Liver (tissue), 10 donors: ENCODE measurements at places on chromosomes 13 and 19. TPM values are rescaled to one million over a fixed set of nuclear protein-coding genes. Genes with fewer than 3 reads are reported as not detected.

The ONECUT3 gene
- not detected for total RNA-seq

The CELF5 gene
- total RNA-seq, result 0.33 TPM

DNA sequence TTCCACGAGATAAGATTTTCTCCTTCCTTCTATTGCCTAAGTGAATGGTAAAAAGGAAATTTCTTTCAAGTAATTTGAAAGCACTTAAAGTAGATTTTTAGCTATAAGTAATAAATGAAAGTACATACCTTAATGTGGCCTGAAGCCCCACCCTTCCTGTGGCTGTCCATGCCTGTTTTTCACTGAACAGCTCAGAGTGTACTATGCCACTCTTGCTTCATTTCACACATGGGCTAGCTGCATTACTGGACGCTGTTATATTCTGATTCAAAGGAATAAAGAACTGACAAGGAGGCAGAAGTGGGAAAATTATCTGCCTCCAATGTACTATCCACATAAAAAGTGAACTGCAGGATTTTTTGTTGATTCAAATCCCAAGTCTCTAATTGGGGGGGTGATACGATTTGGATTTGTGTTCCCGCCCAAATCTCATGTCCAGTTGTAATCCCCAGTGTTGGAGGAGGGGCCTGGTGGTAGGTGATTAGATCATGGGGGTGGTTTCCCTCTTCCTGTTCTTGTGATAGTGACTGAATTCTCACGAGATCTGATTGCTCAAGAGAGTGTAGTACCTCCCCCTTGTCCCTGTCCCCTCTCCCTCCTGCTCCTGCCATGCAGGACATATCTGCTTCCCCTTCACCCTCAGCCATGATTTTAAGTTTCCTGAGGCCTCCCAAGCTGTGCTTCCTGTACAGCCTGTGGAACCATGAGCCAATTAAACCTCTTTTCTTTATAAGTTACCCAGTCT is 154.7 kb upstream of the SGCG start:
- no peak for DNase-seq

GRCh38 chr19:530134-531008 is 1.2 kb upstream of the CDC34 start:
- no peak for DNase-seq

The TUBB4A gene
- total RNA-seq, result 0.25 TPM

The TBXA2R gene
- 6.0 TPM for total RNA-seq

GRCh38 chr19:6632002-6632621 is 37.8 kb downstream of the TNFSF14 start:
- DNase-seq, result peak; percentile 69

GRCh38 chr13:28376604-28377003 is 118.3 kb downstream of the FLT1 start:
- no peak for DNase-seq

GRCh38 chr19:54133312-54133956 is 4.1 kb upstream of the CNOT3 start:
- peak; percentile 86 for DNase-seq

DNA sequence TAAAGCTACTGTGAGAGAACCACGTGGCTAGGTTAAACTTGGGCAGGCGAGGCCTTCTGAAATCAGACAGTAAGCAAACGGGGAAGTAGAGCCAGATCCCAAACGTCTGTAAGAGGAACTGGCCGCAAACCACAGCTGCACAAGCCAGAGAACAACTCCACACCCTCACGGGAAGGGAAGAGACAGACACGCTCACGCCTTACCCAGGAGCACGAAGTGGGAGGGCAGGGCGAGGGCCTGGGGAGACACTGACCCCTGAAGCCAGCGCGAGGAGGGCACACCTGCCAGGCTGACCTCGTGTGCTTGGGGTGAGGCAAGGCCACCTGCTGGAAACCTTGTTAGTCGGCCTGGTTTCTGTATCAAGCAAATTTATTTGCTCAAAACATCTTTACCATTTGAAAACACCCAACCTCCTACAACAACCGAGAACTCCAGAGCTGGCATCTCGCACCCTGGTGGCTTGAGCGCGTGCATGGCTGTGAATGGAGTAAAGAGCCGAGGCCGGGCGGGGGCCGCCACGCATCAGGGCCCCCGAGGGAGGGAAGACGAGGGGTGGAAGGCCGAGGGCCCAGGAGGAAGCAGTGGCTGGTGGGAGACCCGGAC is 7.3 kb downstream of the POLR2E start:
- DNase-seq, result no peak

The SPATA13 gene
- total RNA-seq, result 57.6 TPM

DNA sequence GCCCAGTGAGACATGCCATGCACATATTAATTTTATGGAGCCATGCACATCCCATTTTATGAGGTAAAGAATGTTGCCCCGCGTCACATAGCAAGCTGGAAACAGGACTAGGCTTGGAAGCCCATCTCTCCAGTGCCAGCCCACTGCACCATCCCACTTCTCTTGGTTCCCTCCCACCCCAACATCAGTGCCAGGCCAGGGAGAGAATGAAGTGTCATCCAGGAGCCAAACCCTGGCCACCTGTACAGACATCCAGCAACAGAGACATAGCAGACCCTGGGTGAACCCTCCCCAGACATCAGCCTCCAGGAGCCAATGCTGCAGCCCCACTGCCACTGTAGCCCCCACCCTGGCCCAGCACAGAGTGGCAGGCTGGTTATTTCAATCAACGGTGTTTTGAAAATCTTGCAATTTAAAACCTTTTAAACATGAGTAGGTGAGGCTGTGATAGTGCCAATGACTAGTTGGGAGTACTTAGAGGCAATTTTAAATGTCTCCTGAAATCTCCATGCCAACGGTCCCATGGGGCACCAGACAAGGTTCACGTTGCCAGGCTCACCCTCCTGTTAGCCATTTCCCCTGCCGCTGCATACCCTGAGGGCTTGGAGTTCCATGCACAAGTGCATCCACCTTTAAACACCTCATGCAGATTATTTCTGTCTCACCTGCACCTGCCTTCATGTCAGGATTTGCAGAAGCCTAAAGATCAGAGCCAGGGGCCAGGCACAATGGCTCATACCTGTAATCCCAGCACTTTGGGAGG is 34.7 kb downstream of the VSTM2B start:
- DNase-seq, result no peak

- DNase-seq, result no peak
Measured at GRCh38 chr13:109647053-109647452, 139.3 kb downstream of the IRS2 start.

The FAM216B gene
- not detected for total RNA-seq

The SBK2 gene
- not detected for total RNA-seq

DNA sequence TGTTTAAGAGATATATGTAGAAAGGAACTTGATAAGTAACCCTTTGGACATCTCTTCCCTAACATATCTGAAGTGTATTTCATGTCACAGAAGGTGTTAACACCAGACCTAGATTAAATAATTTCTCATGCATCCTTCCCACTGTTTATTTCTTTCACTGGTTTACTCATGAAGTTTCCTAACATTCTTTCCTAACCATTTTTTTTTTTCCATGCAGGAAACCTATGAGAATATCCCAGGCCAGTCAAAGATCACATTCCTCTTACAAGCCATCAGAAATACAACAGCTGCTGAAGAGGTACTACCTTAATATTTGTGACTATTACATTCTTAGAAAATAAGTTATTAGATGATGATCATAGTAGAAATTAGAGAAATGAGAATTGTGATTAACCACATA is 28.8 kb downstream of the IPO5 start:
- DNase-seq, result no peak

DNA sequence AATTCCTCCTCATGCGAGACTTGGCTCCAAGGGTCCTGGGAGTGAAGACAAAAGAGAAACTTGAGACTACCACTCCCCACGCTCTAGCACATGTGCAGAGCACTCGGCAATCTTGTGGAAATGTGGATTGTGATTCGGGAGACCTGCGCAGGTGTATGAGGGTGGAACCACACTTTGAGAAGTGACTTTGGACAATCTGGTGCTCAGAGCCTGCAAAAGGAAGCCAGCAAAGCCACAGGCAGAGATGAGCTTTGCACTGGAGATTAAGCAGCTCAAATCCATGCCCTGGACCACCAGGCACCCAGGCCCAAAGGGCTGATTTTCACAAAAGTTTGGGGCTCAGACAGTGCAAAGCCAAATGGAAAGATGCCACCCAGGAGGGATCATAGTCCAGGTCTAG is 162.5 kb upstream of the TSHZ3 start:
- DNase-seq, result peak; percentile 5

- DNase-seq, result no peak
Measured at GRCh38 chr13:113106711-113107351, 1.2 kb downstream of the F7 start.

The IGFL3 gene
- not detected for total RNA-seq

- no peak for DNase-seq
Measured at GRCh38 chr13:65940720-65941119, 1289.4 kb downstream of the PCDH9 start.

The PRR19 gene
- 0.42 TPM for total RNA-seq

- DNase-seq, result peak; percentile 92
Measured at GRCh38 chr19:9584073-9584833, at the start of gene ZNF121. TSS of gene ZNF121 (minus strand) at chr19:9584504. CDS start at chr19:9568097, 16,407 bp downstream.

- DNase-seq, result no peak
Measured at GRCh38 chr19:15885919-15886318, 12.0 kb downstream of the CYP4F2 start.

DNA sequence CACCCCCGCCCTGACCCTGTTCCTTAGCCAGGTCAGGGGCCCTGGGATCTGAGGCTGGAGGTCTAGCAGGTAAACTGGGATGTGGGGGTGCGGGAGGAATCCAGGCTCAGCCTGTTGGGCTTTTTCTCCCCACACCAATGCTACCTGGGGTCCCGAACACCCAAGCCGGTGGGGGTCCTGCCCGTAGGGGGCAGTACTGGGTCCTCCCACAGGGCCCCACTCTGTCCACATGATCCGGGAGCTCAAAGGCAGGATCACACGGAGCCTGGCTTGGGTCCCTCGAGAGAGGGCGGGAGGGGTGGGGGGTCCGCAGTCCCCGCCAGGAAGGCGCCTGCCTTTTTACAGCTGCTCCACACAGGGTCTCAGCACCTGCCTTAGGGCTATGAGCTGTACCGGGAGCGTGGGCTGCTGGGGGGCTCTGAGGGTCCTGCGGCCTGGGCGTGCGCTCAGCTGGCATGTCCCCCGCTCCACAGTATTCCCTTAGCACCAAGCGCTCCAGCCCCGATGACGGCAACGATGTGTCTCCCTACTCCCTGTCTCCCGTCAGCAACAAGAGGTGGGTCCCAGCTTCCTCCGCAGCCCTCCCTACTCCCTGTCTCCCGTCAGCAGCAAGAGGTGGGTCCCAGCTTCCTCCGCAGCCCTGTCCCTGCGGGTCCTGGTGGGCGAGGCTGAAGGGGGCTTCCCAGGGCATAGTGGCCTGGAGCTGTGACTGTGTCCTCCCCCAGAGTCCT is 12.3 kb upstream of the TEKTIP1 start:
- no peak for DNase-seq

DNA sequence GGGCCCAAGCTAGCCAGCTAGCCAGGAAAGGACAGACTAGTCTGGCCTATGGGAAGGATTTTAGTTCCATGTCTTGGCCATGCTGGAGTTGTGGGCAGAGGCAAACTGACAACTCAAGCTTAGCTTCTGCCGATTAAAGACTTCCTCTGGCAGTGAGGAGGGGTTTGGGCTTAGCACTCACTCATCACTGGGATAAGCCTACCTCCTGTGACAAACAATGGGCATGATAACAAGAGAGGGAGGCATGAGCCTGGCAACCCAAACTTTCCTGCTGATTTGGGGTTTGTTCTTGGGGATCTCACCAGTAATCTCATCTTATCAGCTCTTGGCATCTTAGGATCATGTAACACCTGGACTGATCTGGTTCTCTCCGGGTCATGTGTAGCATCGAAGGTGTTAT is 83.6 kb downstream of the KL start:
- DNase-seq, result no peak

The SMIM17 gene
- total RNA-seq, result 0.28 TPM

The GRAMD1A gene
- total RNA-seq, result 14.1 TPM

The LRP3 gene
- total RNA-seq, result 12.0 TPM

The OR7D2 gene
- not detected for total RNA-seq

The TUBA3C gene
- not detected for total RNA-seq

The BICRA gene
- total RNA-seq, result 8.9 TPM

The CERS4 gene
- total RNA-seq, result 55.6 TPM

The NXNL1 gene
- total RNA-seq, result not detected

The MBD3L1 gene
- not detected for total RNA-seq

- DNase-seq, result peak; percentile 58
Measured at GRCh38 chr19:52946322-52947310, 16.1 kb downstream of the ZNF816 start.

- DNase-seq, result no peak
Measured at GRCh38 chr19:1455002-1455335, 5.0 kb downstream of the APC2 start.
